ENCODE measurements at places on chromosomes 11 and 22.

DNA sequence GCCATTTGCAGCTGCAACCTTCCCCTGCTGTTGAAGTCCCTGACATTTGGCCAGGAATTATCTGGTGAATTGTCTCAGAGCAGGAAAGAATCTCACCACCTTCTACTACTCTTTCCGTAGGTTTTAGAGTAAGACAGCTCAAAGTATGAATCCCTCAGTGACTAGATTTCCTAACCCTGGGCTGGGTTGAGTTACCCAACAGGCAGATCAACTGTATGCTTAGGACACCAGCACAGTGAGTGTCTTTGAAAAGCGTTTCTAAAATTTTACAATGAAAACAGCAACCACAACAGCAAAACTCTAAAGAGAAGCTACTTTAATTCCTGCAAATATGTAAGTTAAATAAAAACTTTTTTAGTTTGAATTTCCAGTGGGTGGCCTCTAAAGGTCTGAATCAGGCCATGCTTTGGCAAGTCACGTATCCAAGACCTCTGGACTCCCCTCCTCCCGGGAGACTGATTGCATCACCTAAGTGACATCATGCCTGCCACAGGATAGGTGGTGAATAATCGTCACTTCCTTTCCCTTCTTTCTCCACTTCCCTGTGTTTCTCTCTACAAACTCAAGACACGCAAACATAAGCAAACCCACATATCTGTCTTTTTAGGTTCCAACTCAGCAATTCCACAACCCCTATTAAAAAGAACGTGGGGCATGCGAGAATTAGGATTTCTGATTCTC is 7.8 kb downstream of the OR8B12 start:
- DNase-seq: no peak

- DNase-seq: no peak
Observed at GRCh38 chr11:13061294-13061990, 52.3 kb downstream of the RASSF10 start.

DNA sequence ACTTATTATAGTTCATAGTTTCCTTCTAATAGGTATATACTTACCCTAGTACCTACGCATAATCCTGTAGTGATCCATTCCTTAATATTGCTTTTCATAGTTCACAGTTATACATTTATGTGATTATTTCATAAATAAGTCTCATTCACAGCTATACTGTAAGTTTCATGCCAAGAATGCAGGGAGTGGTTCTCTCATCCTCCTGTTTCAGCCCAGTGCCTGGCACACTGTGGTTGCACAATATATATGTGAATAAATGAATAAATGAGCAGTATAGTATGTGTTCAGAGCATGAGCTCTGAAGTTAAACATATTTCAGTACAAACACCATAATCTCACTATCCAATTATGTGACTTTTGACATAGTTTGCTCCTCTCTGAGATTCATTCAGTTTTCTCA is 115.8 kb downstream of the MAML2 start:
- DNase-seq: no peak

DNA sequence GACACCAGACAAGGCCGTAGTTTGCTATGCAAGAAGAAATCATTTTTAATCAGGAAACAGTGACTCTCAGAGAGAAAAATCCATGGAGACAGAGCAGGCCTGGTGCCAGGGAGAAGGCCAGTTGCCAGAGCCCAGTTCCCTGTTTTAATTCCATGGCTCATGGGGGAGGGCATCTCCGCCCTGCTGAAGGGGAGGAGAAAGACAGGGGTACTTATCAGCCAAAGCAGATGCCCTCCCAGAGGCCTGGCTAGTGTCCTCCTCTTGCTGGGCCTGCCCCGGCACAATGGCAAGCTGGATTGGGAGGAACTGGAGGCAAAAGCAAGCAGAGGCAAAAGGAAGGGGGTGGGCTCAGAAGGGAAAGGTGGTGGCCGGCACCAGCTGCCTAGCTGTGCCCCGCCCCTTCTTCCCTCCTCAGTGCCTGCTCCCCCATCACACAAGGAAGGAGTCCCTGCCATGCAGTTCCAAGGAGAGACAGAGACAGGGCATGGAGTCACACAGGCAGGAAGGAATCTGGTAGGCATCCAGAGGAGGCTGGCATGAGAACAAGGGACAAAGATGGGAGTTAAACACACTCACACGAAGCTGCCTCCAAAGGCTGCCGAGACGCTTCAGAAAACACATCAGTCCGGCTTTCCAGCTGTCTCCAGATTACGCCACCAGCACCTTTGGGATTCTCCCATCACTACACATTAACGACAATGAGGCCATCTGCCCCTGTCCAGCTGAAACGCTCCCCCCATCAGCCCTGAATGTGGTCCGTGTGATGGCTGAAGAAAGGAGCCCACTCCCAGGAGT is 591.8 kb downstream of the BUD13 start:
- DNase-seq: no peak

- no peak for DNase-seq
Observed at GRCh38 chr11:28757725-28758515, 649.7 kb downstream of the METTL15 start.

DNA sequence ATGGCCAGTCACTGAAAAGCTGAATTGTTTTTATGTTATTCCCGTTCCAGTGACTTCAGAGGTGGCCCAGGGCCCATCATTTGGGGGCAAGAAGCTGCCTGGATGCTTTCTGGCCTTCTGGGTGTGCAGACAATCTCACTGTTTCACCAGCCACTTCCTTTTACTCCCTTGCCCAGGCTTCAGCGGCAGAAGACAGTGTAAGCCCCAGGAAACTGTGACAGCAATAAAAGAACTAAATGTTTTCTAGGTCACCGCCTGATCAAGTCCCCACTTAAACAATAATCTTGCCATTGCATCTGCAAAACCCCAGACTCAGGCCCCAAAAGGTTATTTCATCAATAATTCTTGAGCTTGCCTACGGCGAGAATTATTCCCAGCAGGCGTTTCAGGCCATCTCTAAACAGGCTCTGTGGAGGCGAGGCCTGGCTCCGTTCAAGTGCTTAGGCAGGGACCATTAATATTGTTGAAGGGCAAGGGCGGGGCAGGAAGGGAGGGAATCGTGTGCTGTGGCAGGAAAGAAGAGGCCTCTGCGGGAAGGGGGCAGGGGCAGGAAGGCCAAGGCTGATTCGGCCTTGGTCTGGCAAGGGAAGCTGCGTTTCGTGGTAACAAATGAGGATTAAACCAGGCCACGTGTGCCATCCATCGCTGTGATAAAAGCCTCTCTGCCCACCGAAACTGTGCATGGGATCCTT is 252.3 kb downstream of the KIRREL3 start:
- DNase-seq: no peak

- DNase-seq: no peak
Observed at GRCh38 chr11:132862933-132863332, 669.4 kb downstream of the OPCML start.

DNA sequence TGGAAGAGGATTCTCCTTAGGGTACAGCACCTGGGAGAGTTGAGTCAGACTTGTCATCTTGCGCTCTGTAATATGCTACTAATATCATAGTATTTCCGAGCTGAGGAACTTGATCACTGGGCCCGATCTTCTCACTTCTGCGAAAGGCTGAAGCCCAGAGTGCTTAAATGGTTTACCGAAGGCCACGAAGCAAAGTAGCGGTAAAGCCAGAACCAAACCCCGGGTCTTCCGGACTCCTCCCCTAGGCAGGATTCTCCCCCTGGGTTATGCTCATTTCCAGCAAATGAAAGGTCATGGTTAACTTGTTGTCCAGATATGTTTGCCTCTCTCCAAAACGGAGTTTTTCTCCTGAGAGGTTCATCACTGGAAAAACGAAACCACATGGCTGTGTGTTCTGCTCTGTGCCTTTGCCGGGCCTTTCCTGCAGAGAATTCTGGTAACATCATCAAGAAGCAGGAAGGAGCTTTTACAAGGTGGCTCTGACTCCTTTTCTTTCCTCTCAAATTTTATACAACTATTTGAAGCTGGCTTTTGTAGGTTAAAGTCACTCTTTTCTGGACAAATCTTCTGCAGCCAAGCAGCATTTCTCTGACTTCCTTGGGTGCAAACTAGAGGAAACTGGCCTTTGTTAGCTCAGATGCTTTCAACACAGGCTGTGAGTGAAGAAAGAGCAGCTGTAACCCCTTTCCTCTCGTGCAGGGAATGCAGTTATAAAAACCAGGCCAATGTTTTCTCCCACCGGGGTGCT is 35.5 kb downstream of the UBASH3B start:
- no peak for DNase-seq

DNA sequence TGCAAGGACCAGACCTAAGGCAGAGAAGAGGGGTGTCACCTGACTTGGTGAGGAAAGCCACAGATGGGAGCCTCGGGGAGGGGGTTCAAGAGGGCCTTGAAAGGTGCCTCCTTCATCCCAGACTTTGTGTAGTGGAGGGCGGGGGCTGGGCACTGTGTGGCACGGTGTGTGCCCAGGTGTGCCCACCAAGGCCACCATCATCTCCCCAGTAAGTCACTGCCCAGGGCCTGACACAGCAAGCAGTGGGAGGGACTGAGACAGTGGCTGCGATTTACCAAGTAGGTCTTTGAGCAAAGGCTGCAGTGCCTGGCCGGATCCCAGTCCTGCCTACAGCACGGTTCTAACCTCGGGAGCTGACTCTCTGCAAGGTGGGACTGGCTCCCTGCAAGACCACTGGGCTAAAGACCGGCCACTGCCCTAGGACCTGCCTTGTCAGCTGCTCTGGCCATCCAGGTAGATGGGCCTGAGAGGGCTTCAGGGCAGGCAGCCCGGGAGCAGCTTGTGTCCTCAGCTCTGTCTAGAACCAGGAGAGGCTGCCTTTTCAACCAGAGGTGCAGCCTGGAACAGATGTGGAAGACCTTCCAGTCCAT is 1.4 kb downstream of the OSM start:
- DNase-seq: no peak

DNA sequence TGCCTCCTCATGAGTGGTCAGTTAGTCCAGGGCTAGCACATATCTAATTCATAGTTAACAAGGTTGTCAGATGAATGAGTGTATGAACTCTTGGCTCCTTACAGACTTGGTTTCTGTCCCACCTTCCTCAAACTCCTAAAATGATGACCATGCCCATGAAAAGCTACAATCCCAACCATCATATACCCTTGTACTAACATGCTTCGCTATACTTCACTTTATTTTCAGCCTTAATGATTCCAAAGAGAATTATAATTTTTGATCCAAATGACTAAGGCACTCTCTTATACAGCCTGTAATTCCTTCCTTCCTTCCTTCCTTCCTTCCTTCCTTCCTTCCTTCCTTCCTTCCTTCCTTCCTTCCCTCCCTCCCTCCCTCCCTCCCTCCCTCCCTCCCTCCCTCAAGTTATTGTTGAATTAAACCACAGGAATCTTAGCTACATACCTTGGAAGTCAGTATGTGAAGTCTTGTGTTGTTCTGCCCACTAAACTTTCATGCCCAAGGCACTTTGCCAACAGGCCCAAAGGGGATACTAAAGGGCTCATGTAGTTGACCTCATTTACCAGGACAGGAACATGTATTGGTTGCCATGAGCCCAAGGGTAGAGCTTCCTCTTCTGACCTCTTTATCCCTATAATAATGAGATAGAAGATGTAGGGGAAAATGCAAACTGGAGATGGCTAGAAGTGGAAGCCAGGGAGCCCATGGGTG is 37.4 kb downstream of the CALCA start:
- DNase-seq: no peak

DNA sequence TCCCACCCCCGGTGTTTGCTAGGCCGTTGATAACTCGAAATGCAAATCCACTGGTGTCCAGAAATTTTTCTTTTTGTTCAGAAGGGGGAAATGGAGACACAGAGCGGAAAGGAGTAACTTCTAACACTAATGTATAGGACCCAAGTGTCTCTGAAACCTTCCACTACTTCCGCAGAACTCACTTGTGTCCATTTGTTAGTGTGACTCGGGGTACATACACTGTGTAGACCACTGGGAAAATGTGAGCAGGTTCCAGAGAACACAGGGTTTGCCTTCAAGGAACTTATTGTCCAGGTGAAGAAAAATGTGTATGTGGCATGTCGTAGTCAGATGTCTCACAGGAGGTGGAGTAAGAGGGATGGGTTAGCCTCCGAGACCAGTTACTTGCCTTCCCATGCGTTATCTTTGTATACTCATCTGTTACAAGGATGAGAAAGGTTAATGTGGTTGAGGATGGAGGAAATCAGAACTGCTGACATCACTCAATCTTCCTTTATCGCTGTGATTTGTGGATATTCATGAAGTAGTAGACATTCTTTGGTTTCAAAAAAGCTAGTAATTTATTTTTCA is 857 bp downstream of the ARCN1 start:
- no peak for DNase-seq

- no peak for DNase-seq
Observed at GRCh38 chr11:73760135-73760678, 667 bp downstream of the RAB6A start.

GRCh38 chr22:48635816-48636215 is 1191.9 kb downstream of the BRD1 start:
- no peak for DNase-seq

GRCh38 chr11:116837231-116838091 is at the start of gene APOA1:
APOA1 (minus strand) TSS chr11:116837622; CDS start chr11:116837387, 235 bp downstream.
- DNase-seq: no peak

- DNase-seq: no peak
Observed at GRCh38 chr22:27473533-27473932, 328.0 kb downstream of the MN1 start.

GRCh38 chr11:33633251-33634003 is 67.2 kb downstream of the C11orf91 start:
- no peak for DNase-seq

DNA sequence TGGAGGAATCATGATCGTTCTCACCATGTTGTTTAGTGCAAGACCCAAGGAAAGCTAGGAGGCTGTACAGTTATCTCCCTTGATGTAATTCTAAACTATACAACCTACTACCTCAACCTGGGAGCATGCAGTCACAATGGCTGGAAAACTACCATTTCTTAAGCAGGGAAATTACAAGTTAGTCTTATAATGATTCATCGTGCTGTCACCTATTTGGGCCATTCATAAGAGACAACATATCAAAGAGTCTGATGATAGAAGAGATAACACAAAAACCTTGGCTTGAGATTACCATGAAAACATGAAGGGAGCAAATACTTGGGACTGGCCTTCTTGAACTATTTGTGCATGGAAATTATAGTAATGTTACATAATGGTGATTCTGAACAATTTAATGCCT is 30.5 kb upstream of the BLID start:
- DNase-seq: no peak

DNA sequence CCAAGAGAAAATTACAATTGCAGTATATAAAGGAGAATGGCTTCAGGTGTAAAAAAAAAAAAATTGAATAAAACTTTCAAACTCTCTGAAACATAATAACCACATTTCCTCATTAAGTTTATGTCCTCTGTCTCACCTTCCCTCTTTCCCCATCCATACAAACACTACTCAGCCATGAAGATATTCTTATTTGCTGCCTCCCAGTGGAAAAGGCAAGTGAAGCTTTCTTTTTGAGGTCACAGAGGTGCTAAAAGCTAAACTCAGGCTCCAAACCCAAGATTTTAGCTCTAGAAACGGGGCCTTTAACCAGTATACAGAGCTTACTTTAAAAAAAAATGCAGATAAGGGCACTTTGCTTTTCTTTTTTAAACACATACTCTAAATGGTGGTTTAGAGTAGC is 1568.5 kb downstream of the FAM181B start:
- DNase-seq: no peak

DNA sequence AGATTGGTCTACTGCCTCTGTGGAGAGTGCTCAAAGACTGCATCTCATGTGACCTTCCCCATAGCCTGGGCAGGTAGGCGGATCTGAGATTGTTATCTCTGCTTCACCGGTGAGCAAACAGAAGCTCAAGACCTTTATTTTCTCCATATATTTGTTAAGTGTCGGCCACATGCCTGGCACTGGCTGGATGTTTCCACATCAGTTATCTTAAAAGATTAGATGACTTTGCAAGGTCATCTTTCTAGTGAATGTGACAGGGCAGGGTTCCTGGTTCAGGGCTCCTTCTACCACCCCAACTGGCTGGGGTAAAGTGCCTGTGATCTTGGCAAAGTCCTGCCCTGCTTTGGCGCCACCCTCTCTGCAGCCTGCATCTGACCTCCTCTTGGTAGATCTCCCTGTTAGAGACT is 125.0 kb downstream of the CCDC81 start:
- no peak for DNase-seq

Data from esophagus squamous epithelium (tissue), 5 donors.